Uterus (tissue), 4 donors: ENCODE measurements at places on chromosomes 5 and 9. TPM values are rescaled to one million over a fixed set of nuclear protein-coding genes. Genes with fewer than 3 reads are reported as not detected.

GRCh38 chr9:10250219-10250618 lies 362.6 kb downstream of the PTPRD start:
- no peak overlapping the region for H3K4me3 ChIP-seq
- no peak overlapping the region for H3K27ac ChIP-seq
- H3K36me3 ChIP-seq = no peaks in the 10 kb centered on the region
- no peaks in the 10 kb centered on the region for H3K27me3 ChIP-seq
- H3K4me1 ChIP-seq = no peaks in the 10 kb centered on the region

Gene HAPLN1
- not detected for total RNA-seq

GRCh38 chr5:6163913-6164312 lies 214.4 kb downstream of the MED10 start:
- H3K36me3 ChIP-seq = no peaks in the 10 kb centered on the region
- no peak for DNase-seq
- H3K4me3 ChIP-seq = no peak overlapping the region
- H3K4me1 ChIP-seq = no peaks in the 10 kb centered on the region
- no peaks in the 10 kb centered on the region for H3K27me3 ChIP-seq

DNA sequence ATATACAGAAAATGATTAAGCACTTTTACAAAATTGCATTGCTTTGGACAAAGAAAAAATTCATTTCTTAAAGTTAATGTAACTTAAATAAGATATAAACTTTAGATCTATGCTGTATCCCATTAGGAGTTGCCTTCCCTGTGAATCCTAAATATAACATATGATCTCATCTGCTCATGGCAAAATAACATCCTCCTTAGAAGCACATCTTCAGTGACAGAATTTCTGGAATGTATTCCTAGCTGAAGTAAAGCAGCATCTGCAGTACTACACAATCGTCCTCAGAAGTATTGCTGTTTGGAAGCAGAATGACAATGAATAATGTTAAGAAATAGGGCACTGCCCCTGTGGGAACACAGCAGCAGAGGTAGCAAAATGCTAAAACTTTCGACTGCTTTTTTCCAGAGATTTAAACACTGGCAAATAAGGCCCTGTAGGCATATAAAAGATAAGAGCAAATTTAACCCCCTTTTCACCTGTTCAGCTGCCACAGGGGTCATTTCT lies 571.0 kb downstream of the PTPRD start:
- no peaks in the 10 kb centered on the region for H3K27me3 ChIP-seq
- H3K4me3 ChIP-seq = no peak overlapping the region
- H3K36me3 ChIP-seq = no peaks in the 10 kb centered on the region
- no peak for DNase-seq
- no peaks in the 10 kb centered on the region for H3K4me1 ChIP-seq

Gene ACTBL2
- not detected for total RNA-seq

Gene ZNF658
- 10.7 TPM for total RNA-seq

Gene SLC25A51
- total RNA-seq = 62.6 TPM

- H3K4me3 ChIP-seq = no peak overlapping the region
- H3K27ac ChIP-seq = no peak overlapping the region
- no peaks in the 10 kb centered on the region for H3K36me3 ChIP-seq
- DNase-seq = no peak
- no peaks in the 10 kb centered on the region for H3K4me1 ChIP-seq
Observed at GRCh38 chr5:87383216-87383615, 29.5 kb downstream of the CCNH start.

Gene LRRTM2
- total RNA-seq = 1.4 TPM

GRCh38 chr5:89573345-89573744 lies 690.4 kb upstream of the MEF2C start:
- no peaks in the 10 kb centered on the region for H3K36me3 ChIP-seq
- H3K4me3 ChIP-seq = no peak overlapping the region
- H3K27ac ChIP-seq = no peak overlapping the region
- no peak for DNase-seq

- DNase-seq = no peak
Observed at GRCh38 chr5:158014372-158014771, 155.4 kb upstream of the CLINT1 start.

- no peak overlapping the region for H3K4me3 ChIP-seq
- no peak for DNase-seq
- H3K27me3 ChIP-seq = no peaks in the 10 kb centered on the region
- no peaks in the 10 kb centered on the region for H3K4me1 ChIP-seq
- H3K27ac ChIP-seq = no peak overlapping the region
Observed at GRCh38 chr5:112555691-112556090, 136.6 kb upstream of the EPB41L4A start.

Gene OTULINL
- 16.1 TPM for total RNA-seq

GRCh38 chr9:98117984-98118639 lies 910 bp downstream of the TRIM14 start:
- H3K27ac ChIP-seq = no peak overlapping the region
- DNase-seq = no peak
- no peaks in the 10 kb centered on the region for H3K36me3 ChIP-seq
- H3K4me1 ChIP-seq = no peaks in the 10 kb centered on the region

DNA sequence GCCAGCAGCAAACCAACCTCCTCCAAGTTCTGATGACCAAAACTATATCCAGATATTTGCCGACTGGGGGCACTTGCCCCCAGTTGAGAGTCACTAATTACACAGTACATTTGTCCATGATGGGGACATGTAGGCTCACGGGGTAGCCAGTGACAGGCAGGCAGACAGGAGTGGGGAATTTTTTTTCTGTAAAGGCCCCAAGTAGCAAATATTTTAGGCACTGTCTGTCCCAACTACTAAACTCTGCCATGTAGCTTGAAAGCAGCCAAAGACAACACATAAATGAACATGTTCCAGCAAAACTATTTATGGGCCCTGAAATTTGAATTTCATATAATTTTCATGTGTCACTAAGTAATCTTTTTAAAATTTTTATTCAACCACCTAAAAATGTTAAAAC lies 80.7 kb downstream of the GRIA1 start:
- no peak overlapping the region for H3K27ac ChIP-seq
- H3K4me3 ChIP-seq = no peak overlapping the region
- H3K27me3 ChIP-seq = no peaks in the 10 kb centered on the region
- H3K36me3 ChIP-seq = no peaks in the 10 kb centered on the region

GRCh38 chr9:15010581-15010980 lies 100.4 kb upstream of the FREM1 start:
- peaks cover 4% of the 10 kb centered on the region for H3K4me1 ChIP-seq
- H3K27ac ChIP-seq = peak overlapping the region; percentile 60
- H3K36me3 ChIP-seq = no peaks in the 10 kb centered on the region
- no peak overlapping the region for H3K4me3 ChIP-seq
- no peak for DNase-seq
- H3K27me3 ChIP-seq = no peaks in the 10 kb centered on the region

DNA sequence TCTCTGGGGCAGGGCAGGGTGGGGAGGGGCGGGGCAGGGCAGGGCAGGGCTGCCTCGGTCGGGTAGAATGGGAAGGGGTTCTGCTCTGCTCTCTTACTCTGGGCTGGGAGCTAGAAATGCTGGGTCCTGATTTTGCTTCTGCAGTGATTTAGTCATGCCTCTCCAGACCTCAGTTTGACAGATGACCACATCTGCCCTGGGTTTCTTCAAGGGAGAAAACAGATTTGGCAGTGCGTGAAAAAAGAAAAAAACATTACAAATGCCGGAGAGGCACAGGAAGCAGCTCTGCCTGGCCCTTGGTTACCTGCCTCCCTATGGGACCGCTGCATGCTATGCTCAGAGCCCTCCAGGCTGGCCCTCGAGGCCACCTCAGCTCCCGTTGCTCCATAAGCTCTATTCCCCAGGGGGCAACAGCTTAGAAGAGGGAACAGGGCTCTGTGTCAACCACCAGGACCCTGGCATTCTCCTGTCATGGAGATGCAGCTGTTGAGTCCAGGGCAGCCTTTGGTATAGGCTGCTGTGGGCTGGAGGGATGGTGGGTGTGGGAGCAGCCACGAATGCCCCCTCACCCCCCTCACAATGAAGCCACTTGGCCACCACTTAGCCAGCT lies 53.2 kb upstream of the UBTD2 start:
- H3K27ac ChIP-seq = no peak overlapping the region
- no peaks in the 10 kb centered on the region for H3K4me1 ChIP-seq
- no peaks in the 10 kb centered on the region for H3K36me3 ChIP-seq
- no peak overlapping the region for H3K4me3 ChIP-seq
- H3K27me3 ChIP-seq = no peaks in the 10 kb centered on the region
- DNase-seq = no peak

Gene PAEP
- not detected for total RNA-seq

DNA sequence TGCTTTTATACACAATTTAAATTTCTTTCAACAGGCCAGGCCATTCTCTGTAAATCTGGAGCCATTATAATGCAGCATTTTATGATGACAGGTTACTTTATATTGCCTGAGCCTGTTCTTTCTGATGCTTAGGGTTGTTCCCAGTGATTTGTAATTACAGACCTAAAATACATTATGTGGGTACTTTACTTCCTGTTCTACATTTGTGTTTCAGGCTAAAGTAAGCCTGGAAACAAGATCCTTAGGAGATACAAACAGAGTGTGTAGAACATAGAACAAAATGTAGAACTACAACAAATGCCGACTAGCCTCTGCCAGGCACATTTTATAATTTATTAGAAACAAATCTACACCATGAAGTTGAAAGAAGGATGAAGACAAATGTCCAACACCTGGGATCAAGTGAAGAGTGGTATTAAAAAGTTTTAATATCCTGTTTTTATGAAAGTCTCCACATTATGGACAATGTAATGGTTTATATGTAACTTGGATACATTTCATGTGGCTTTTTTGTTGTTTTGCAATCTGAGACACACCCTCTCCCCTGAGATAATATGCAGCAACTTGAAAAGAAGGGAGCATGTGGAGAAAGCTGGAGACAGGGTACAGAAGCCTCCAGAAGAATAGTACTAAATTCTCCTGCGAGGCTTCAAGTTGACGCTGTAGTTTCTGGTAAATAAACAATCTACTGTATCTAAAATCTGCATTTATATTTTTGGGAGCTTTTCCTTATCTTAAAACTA lies 46.9 kb downstream of the VCAN start:
- no peak overlapping the region for H3K4me3 ChIP-seq
- H3K4me1 ChIP-seq = no peaks in the 10 kb centered on the region
- H3K27me3 ChIP-seq = no peaks in the 10 kb centered on the region
- no peak overlapping the region for H3K27ac ChIP-seq
- DNase-seq = no peak
- no peaks in the 10 kb centered on the region for H3K36me3 ChIP-seq

GRCh38 chr5:57193757-57194413 lies 20.0 kb downstream of the GPBP1 start:
- H3K4me1 ChIP-seq = peaks cover 5% of the 10 kb centered on the region
- no peaks in the 10 kb centered on the region for H3K27me3 ChIP-seq
- H3K4me3 ChIP-seq = no peak overlapping the region

Gene AK1
- 54.3 TPM for total RNA-seq

DNA sequence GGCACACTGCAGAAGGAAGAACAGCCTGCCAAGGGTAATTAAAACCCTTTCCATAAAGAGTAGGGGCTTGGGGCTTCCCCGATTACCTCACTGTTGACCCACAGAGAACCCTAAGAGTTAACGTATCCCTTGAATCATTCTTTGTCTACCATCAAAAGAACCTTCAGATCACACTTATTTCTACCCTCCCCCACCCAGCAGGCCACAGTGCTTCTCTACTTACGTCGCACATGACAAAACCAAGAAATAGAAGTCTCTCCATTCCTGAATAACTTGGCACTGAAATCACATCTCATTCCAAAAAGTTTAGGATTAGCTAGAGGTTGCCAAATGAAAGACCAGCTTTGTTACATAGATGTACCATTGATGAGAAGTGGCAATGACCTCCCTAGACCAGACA lies 268.7 kb upstream of the GAS1 start:
- no peak for DNase-seq
- peaks cover 7% of the 10 kb centered on the region for H3K4me1 ChIP-seq
- H3K4me3 ChIP-seq = no peak overlapping the region
- H3K36me3 ChIP-seq = no peaks in the 10 kb centered on the region

DNA sequence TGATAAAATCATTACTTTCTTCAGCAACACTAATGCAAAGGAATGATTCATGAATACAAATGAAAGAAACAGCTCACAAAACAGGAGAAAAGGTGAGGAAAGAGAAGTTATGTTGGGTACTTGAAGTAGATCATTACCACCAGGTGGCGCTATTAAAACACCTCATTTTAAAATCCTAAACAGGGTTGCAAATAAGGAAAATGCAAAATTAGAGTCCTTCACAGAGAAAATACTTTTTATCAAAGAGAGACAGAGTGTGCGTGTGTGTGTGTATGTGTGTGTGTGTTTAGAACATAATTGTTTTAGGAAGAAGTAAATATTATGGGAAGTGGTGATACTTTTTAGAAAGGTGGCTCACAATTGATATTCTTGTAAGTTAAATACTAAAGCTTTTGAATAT lies 49.5 kb upstream of the CD180 start:
- no peaks in the 10 kb centered on the region for H3K36me3 ChIP-seq
- peak overlapping the region; percentile 67 for H3K27ac ChIP-seq
- peaks cover 4% of the 10 kb centered on the region for H3K4me1 ChIP-seq

GRCh38 chr9:82457298-82457697 lies 468.7 kb downstream of the SPATA31D1 start:
- no peaks in the 10 kb centered on the region for H3K27me3 ChIP-seq
- DNase-seq = no peak
- H3K4me3 ChIP-seq = no peak overlapping the region
